Ovary (tissue), 10 donors: ENCODE measurements at places on chromosomes 1 and 21. TPM values are rescaled to one million over a fixed set of nuclear protein-coding genes. Genes with fewer than 3 reads are reported as not detected.

DNA sequence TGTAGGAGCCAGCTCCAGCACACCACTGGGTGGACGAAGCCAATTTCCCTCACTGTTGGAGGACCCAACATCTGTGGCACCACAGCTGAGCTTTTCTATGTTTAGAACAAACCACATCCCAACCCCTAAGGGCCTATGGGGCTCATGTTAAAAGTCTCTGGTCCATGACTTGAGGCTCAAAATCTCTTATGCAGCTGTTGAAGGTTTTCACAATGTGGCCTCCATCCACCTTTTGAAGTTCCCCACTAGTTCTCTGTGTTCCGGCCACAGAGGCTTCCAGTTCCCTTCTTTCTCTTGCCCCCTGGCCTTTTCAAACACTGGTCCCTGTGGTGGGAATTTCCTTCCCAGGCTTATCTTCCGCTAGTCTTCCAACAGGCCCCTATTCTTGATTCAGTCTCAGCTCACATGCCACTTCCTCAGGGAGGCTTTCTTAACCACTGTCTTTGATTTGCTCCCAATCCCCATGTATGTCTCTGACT lies 3.9 kb upstream of the IFNLR1 start:
- H3K4me1 ChIP-seq: no peaks in the 10 kb centered on the region
- no peak for DNase-seq
- no peaks in the 10 kb centered on the region for H3K27me3 ChIP-seq
- no peak overlapping the region for H3K27ac ChIP-seq
- no peak overlapping the region for H3K4me3 ChIP-seq
- H3K36me3 ChIP-seq: no peaks in the 10 kb centered on the region

- no peaks in the 10 kb centered on the region for H3K4me1 ChIP-seq
- no peaks in the 10 kb centered on the region for H3K36me3 ChIP-seq
- H3K27ac ChIP-seq: no peak overlapping the region
- no peaks in the 10 kb centered on the region for H3K27me3 ChIP-seq
Observed at GRCh38 chr1:63668298-63668697, 75.1 kb downstream of the PGM1 start.

DNA sequence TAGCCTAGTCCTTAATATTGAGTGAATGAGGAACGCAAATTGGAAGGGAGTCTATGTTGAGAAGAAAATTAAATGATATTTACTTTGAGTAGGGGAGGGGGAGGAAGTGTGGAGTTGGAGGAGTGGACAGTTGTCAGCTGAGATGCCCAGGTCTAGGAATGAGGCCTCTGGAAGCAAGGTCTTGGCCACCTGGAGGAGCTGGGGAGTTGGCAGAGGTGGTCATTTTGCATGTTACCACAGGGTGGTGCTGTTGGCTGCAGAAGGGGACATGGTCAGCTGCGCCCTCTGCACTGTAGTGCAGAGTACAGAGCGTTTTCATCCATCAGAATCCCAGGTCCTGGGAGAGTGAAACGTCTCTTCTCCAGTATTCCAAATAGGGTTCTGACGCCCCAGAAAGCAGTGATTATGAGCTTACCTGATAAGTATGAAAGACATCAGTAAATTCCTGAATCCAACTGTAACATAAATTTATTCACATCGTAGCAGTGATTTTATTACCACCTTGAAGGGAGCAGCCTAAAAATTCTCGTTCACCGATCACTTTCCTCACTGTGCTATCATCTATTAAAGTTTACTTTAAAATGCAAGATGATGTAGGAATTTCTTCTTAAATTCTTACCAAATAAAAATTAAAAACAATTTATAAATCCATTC lies 13.8 kb downstream of the PARK7 start:
- H3K27ac ChIP-seq: no peak overlapping the region
- H3K4me3 ChIP-seq: no peak overlapping the region
- peak; percentile 78 for DNase-seq
- no peaks in the 10 kb centered on the region for H3K27me3 ChIP-seq
- H3K36me3 ChIP-seq: no peaks in the 10 kb centered on the region

- H3K4me3 ChIP-seq: no peak overlapping the region
- no peaks in the 10 kb centered on the region for H3K27me3 ChIP-seq
- H3K4me1 ChIP-seq: no peaks in the 10 kb centered on the region
- no peaks in the 10 kb centered on the region for H3K36me3 ChIP-seq
- H3K27ac ChIP-seq: no peak overlapping the region
Observed at GRCh38 chr21:41717573-41718330, 49.1 kb downstream of the RIPK4 start.

DNA sequence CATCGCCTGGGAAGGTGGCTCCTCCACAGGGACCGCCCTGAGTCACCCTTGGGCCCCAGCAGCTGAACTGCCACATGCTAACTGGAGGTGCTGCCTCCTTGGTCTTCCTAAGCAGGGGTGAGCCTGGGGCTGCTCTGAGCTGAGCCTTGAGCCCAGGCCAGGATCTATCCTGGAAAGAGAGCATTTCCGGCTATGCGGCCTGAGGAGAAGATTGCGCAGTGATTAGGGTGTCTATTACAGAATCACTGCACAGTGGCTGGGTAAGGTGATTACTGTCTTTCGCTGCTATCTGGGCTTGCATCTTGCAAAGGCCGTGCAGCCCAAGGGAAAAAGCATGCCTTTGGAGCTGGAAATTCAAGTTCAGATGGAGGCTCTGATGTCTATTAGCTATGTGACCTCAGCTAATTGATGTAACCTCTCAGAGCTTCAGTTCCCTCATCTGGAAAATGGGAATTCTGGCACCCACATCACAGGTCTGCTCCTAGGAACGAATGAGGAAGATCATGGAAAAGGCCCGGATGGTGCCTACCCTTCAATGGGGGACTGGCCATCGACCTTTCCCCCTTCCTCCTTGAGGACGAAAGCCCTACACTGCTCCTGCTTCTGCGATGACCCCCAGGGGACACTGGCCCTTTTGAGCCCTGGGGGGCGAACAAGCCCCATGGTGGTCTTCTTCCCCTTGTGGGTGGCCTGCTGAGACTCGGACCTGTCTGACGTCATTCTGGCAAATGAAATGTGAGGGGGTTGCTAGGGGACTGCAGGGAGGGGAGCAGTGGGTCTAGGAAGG lies 38.0 kb downstream of the GPR161 start:
- DNase-seq: no peak
- no peaks in the 10 kb centered on the region for H3K36me3 ChIP-seq

DNA sequence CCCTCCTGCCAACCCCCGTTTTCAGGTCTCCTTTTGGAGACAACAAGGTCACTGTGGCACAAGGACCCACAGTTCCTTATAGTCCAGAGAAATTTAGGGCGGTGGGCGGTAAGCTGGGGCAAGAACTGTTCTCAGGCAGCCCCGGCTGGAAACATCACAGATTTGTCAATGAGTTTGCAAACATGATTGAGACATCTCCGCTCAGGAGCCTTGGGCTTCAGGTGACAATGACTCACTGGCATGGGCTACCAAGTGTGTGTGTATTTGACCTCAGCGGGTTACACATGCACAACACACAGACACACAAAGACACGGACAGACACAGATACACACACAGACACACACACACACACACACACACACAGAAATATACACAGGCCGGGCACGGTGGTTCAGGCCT lies 58.2 kb upstream of the ABCG1 start:
- peaks cover 2% of the 10 kb centered on the region for H3K4me1 ChIP-seq
- H3K27me3 ChIP-seq: no peaks in the 10 kb centered on the region

Gene KIF26B
- 0.37 TPM for polyA plus RNA-seq

DNA sequence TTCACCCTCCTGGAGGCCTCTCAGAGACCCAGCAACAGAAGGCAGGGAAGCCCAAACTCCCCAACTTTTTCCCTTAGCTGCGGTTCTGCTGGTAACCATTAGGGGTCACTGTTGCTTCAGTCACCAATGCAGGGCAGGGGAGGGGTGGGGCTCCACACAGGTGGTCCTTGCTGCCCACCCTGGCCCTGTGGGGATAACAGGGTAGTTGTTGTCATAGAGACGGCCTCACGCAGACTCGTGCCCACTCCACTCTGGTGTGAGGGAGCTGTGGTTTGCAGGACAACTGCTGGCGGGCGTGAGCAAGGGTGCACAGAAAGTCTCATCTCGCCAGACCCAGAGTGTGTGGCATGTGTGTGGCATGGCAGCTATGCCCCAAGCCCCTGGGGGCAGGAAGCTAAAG lies 19.9 kb downstream of the INSRR start:
- no peak for DNase-seq
- H3K27me3 ChIP-seq: no peaks in the 10 kb centered on the region
- H3K27ac ChIP-seq: no peak overlapping the region
- no peaks in the 10 kb centered on the region for H3K36me3 ChIP-seq
- H3K4me3 ChIP-seq: no peak overlapping the region
- H3K4me1 ChIP-seq: peaks cover 2% of the 10 kb centered on the region

Gene ASPM
- polyA plus RNA-seq: 0.75 TPM

DNA sequence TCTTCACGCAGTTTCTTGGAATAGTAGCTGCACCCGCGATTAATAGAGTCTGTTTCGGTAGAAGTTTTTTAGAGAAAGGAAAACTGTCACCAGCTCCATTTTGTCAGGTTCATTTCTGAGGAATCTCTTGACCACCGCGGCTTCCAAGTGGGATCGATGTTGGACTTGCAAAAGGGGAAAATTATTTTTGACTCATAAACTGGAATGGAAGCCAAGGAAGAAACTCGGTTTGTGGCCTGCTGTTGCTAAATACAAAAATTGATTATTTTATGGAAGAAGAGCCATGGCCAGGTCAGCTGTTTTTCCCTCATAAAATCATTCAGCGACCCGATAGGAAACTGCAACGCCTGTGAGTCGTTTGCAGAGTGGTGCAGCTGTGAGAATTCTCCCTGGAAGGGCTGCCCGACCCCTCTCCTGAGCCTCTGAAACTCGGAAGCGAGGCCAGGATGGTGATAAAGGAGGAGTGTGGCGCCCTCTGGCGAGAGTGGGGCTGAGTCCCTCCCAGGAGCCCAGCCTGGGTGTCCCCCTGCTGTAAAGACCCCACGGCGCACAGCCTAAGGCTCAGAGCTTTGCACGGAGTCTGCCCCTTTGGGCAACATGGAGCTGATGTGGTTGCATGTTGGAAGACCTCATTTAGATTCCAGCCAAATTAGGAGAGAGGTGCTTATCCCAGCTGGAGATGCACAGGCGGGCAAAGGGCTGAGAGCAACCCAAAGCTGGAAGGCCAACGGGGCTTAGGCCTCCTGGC lies 83.6 kb upstream of the SLC25A33 start:
- no peaks in the 10 kb centered on the region for H3K27me3 ChIP-seq
- H3K36me3 ChIP-seq: no peaks in the 10 kb centered on the region
- H3K4me1 ChIP-seq: peaks cover 10% of the 10 kb centered on the region
- DNase-seq: peak; percentile 83

GRCh38 chr1:198186916-198187580 lies 30.2 kb downstream of the NEK7 start:
- H3K27ac ChIP-seq: no peak overlapping the region
- H3K4me3 ChIP-seq: no peak overlapping the region
- H3K36me3 ChIP-seq: no peaks in the 10 kb centered on the region
- H3K27me3 ChIP-seq: no peaks in the 10 kb centered on the region
- no peak for DNase-seq

Gene CRNN
- polyA plus RNA-seq: not detected

GRCh38 chr21:34552360-34553098 lies 40.5 kb upstream of the KCNE1 start:
- no peaks in the 10 kb centered on the region for H3K36me3 ChIP-seq
- H3K4me1 ChIP-seq: no peaks in the 10 kb centered on the region
- no peak overlapping the region for H3K27ac ChIP-seq
- H3K27me3 ChIP-seq: no peaks in the 10 kb centered on the region
- no peak overlapping the region for H3K4me3 ChIP-seq
- no peak for DNase-seq

Gene TRIM67
- polyA plus RNA-seq: not detected

Gene PIK3R3
- polyA plus RNA-seq: 6.5 TPM

DNA sequence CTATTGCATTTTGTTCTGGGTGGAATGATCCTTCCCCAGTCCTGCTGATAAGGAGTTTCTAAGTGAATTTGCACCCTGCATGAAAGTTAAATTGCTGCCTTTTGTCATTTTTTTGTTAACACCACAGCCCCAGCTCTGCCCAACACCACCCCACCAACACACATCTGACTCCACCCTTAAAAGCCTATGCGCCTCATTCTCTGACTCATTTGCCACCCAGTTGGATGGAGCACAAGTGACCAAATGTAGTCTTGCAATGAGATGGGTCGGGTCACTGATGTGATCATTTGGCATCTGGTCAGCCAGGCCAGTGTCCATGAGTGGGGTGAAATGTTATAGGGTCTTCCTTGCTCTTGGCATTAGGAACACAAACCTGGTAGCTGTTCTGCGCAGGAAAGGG lies 256.8 kb downstream of the KAZN start:
- H3K4me3 ChIP-seq: no peak overlapping the region
- no peak for DNase-seq
- H3K27me3 ChIP-seq: no peaks in the 10 kb centered on the region

GRCh38 chr1:32540605-32541004 lies 1.4 kb downstream of the ZBTB8A start:
- H3K27ac ChIP-seq: no peak overlapping the region
- peaks cover 4% of the 10 kb centered on the region for H3K4me1 ChIP-seq
- no peaks in the 10 kb centered on the region for H3K27me3 ChIP-seq
- no peaks in the 10 kb centered on the region for H3K36me3 ChIP-seq

Gene GPR37L1
- polyA plus RNA-seq: 0.01 TPM

GRCh38 chr1:214475331-214475730 lies 76.1 kb downstream of the PTPN14 start:
- H3K27ac ChIP-seq: no peak overlapping the region
- DNase-seq: no peak

DNA sequence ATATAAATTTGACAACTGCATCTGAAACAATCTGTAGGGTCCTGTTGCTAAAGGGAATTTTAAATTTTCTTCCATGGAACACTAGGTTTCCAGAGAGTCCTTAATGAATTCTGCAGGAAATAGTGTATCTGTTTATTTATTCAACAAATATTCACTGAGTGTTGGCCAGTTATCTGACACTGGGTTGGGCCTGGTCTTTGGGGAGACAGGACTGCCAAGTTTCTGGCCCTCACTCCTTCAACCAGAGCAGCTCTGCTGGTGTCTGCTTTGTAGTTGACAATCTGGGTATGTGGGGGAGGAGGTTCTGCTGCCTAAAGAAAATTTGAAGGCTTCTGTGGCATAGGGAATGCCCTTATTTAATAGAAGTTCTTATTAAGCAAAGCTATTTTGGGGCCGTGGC lies 26.1 kb upstream of the HUNK start:
- H3K27ac ChIP-seq: no peak overlapping the region
- no peak overlapping the region for H3K4me3 ChIP-seq
- no peak for DNase-seq
- no peaks in the 10 kb centered on the region for H3K4me1 ChIP-seq
- H3K27me3 ChIP-seq: no peaks in the 10 kb centered on the region

Gene DDR2
- 61.0 TPM for polyA plus RNA-seq

GRCh38 chr1:88300752-88301263 lies 383.3 kb upstream of the PKN2 start:
- no peak for DNase-seq

DNA sequence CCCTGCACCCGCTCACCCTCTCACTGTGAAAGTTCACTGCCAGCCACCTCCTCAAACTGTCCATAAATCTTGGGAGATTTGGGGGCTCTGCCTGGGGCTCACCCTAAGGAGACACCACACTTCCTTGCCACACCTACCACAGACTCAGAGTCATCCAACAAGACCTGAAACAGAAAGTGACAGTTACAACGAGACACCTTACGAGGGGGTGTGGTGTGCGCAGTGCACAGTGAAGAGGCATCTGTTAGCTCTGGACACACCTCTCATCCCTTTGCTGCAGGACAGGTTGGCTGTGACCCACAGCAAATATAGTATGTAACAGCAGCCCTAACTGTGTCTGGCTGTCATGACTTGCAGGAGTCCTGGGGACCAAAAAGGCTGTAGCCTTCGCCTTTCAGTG lies 190.2 kb downstream of the NR5A2 start:
- H3K27ac ChIP-seq: no peak overlapping the region
- no peaks in the 10 kb centered on the region for H3K4me1 ChIP-seq
- no peak for DNase-seq
- H3K27me3 ChIP-seq: no peaks in the 10 kb centered on the region
- no peaks in the 10 kb centered on the region for H3K36me3 ChIP-seq
